ENCODE measurements at places on chromosomes 16 and 17. TPM values are rescaled to one million over a fixed set of nuclear protein-coding genes. Genes with fewer than 3 reads are reported as not detected.

Gene TEPSIN
- 10.4 TPM for total RNA-seq

Gene ANKRD40CL
- not detected for total RNA-seq

Gene WIPI1
- 68.6 TPM for total RNA-seq

Gene TEKT1
- total RNA-seq = not detected

Gene CLDN6
- not detected for total RNA-seq

Gene WFIKKN1
- 0.40 TPM for total RNA-seq

Gene SLC12A3
- total RNA-seq = not detected

DNA sequence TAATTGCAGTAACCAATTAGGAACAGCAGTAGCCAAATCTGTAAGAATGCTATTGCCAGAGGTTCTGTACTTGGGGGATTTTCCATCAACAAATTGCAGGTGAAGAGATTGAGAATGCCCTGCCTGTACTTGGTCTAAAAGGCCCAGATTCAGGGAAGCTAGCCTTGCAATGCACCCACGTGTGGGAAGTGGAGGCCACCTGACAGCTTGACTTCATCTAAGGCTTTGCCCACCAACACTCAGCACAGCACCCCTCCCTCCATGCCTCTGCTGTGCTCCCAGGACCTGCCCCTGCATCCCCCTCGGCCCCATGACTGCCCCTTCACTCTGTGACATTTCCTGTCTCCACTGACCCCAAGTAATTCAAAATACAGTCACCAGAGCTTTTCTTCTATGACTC is 79.1 kb upstream of the CDH5 start:
- no peaks in the 10 kb centered on the region for H3K4me1 ChIP-seq
- H3K27me3 ChIP-seq = no peaks in the 10 kb centered on the region
- no peaks in the 10 kb centered on the region for H3K36me3 ChIP-seq
- no peak for DNase-seq
- H3K27ac ChIP-seq = no peak overlapping the region
- no peak overlapping the region for H3K4me3 ChIP-seq

GRCh38 chr17:53837131-53837530 is 14.4 kb downstream of the KIF2B start:
- no peaks in the 10 kb centered on the region for H3K27me3 ChIP-seq
- H3K4me3 ChIP-seq = no peak overlapping the region
- H3K27ac ChIP-seq = no peak overlapping the region
- no peak for DNase-seq

DNA sequence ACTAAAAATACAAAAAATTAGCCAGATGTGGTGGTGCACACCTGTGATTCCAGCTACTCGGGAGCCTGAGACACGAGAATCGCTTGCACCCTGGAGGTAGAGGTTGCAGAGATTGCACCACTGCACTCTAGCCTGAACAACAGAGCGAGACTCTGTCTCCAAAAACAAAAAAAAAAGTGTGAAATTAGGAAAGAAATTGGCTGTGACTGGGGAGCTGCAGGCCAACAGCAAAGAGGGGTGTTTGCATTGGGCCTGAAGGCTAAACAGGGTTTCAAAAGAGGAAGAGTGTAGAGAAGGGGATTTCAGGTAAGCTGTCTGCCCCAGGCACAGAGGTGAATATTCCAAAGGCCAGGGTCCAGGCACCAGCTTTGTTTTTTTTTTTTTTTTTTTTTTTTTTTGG is 9.4 kb downstream of the BMERB1 start:
- H3K27me3 ChIP-seq = no peaks in the 10 kb centered on the region
- no peaks in the 10 kb centered on the region for H3K4me1 ChIP-seq
- no peak overlapping the region for H3K27ac ChIP-seq
- no peak for DNase-seq
- no peak overlapping the region for H3K4me3 ChIP-seq

- no peaks in the 10 kb centered on the region for H3K27me3 ChIP-seq
- H3K4me1 ChIP-seq = no peaks in the 10 kb centered on the region
- H3K36me3 ChIP-seq = no peaks in the 10 kb centered on the region
- no peak for DNase-seq
Observed at GRCh38 chr16:50498431-50499155, 49.6 kb upstream of the NKD1 start.

DNA sequence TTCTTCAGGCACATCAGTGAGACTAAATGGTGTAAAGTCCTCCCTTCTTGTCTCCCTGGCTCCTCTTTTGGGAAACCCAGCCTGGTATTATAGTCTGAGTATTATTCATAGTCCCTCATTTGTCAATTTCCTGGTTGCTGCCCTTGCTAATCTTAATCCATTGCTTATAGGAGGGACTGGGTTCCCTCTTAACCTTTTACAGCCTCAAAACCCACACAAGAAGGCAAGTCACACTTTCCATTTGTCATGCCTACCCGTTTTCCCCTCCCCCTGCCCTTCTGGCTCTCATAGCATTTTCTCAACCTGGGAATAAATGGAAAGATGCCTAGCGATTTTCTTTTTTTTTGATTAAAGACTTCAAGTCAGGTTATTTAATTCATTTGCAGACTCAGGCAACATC is 124.8 kb downstream of the MAP2K6 start:
- H3K27me3 ChIP-seq = no peaks in the 10 kb centered on the region
- no peak for DNase-seq
- no peak overlapping the region for H3K27ac ChIP-seq

GRCh38 chr16:1828645-1829410 is 1.8 kb downstream of the FAHD1 start:
- peak overlapping the region; percentile 82 for H3K4me3 ChIP-seq
- DNase-seq = no peak
- no peaks in the 10 kb centered on the region for H3K27me3 ChIP-seq
- peaks cover 13% of the 10 kb centered on the region for H3K36me3 ChIP-seq
- H3K27ac ChIP-seq = no peak overlapping the region

- no peaks in the 10 kb centered on the region for H3K27me3 ChIP-seq
- peaks cover 17% of the 10 kb centered on the region for H3K4me1 ChIP-seq
- peak overlapping the region; percentile 87 for H3K27ac ChIP-seq
- peaks cover 34% of the 10 kb centered on the region for H3K36me3 ChIP-seq
Observed at GRCh38 chr16:30585022-30585399, 486 bp downstream of the ZNF785 start.

GRCh38 chr17:9893411-9894012 is 11.6 kb downstream of the RCVRN start:
- DNase-seq = no peak
- no peak overlapping the region for H3K4me3 ChIP-seq
- no peaks in the 10 kb centered on the region for H3K4me1 ChIP-seq
- H3K27me3 ChIP-seq = no peaks in the 10 kb centered on the region
